ENCODE measurements at places on chromosomes 6 and 20.

DNA sequence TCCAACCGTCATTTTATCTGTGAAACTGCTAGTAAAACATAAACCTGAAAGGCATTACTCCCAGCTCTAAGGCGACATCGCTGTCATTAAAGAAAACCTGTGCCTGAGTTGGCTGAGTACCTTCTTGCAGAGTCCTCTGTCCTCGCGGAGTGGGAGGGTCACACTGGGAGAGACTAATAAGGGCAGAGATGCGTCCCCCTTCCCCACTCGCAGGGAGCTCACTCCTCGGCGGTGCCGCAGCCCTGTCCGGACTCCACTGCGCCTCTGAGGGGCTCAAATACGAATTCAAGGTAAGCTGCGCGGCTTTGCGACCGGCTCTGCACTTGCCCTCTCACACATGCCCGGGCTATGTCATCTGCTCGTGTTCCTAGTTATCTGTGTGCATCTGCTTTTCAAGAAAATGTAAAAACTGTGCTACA is at the start of gene COL19A1:
Gene COL19A1, plus strand, starts transcription at position 206 of the 419 bp plus-strand sequence. CDS start 13,012 bp downstream, outside the sequence.
- peak; percentile 33 for DNase-seq

GRCh38 chr20:39188266-39188765 is 226.2 kb downstream of the DHX35 start:
- no peak for DNase-seq

GRCh38 chr6:142751452-142751851 is 193.5 kb downstream of the HIVEP2 start:
- DNase-seq = no peak

GRCh38 chr6:31114970-31115849 is 610 bp downstream of the PSORS1C1 start:
- no peak for DNase-seq

DNA sequence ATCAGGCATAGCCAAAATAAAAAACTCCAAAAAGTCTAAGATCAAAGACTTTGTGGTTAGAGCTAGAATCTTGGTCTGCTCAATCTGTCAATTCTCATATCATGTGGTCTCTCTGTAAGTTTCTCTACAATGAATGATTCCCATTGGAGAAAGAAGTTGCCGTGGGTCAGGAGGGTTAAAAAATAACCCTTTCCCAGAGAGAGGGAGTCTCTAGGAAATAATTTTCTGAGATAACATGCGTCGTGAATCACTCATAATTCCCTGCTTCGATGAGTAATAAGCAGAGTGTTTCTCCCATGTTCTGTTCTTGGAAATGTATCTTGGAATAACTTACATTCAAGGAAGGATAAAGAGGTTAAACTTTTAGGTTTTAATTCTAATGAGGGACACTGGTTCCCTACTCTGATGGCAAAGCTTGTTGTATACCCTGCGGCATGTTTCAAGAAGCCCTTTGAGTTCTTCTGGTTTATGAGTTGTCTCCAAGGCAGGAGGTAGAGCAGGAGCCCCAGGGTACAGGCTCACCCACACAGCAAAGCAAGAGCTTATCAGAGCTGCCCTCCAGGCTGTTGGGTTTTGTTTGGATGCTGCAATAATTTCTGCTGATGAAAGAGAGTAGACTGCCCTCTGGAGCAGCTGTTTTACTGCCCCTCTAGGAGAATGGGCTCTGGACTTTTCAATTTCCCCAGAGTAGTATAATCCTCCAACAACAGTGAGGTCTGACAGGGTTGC is 599.1 kb downstream of the QKI start:
- DNase-seq = no peak

DNA sequence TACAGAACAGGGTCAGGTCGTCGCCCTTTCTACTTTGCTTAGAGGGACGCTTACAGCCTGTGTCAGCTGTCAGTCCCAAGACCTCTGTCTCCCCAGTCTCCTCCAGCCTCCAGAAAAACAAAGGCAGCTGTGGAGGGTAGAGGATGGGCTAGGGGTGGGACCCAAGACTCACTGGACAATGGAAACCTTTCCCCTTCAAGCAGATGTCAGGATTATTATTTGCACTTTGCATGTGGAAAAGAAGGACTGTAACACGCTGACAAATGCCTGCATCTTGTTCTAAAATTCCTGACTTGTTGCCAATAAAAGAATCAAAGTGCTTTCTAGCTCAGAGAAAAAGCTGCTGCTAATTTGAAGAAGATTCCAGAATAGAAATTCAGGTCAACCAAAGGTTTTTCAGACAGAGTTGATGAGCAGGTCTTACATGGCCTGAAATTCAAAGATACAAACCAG is 58.7 kb downstream of the SNX5 start:
- DNase-seq = no peak

All from pancreas (tissue), 10 donors.